Right hindlimb (tissue), 1 donor: ENCODE measurements at places on chromosomes 11 and 22.

DNA sequence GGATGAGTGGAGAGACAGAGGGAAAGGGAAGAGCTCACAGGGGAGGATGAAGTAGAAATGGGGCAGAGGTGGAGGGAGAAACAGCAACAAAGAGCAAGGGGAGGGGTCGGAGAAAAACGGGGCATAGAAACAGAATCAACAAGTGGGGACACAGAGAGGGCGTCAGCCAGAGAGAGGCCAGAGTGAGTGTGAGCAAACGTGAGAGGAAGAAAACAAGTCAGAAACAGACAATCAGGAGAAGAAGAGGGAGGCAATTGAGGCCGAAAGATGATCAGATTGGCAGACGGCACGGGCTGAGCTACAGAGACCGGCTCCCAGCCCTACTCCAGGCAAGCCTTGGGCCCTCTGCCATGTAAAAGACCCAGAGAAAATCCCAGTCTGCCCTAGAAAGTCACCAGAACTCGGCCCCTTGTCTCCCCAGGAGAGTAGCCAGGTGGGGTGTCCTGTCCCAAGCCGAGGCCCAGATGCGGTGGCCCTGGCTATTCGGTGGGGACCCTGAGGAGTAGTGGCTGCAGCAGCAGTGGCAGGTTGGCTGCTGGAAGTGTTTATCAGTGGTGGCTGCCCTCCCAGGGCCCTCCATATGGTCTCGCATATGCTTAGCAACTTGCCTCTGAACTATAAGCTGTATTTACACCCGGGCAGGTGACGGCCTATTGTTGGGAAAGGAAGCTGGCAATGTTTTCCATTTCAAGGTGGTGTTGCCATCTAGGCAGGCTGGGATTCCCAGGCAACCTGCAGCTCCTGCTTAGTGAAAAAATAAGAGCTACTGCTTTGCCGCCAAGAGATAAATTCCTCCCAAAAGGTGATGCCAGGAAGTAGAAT lies 14.8 kb upstream of the TSPAN18 start:
- DNase-seq: no peak

GRCh38 chr22:38284042-38284402 lies 11.2 kb upstream of the TMEM184B start:
- DNase-seq: peak; percentile 78

DNA sequence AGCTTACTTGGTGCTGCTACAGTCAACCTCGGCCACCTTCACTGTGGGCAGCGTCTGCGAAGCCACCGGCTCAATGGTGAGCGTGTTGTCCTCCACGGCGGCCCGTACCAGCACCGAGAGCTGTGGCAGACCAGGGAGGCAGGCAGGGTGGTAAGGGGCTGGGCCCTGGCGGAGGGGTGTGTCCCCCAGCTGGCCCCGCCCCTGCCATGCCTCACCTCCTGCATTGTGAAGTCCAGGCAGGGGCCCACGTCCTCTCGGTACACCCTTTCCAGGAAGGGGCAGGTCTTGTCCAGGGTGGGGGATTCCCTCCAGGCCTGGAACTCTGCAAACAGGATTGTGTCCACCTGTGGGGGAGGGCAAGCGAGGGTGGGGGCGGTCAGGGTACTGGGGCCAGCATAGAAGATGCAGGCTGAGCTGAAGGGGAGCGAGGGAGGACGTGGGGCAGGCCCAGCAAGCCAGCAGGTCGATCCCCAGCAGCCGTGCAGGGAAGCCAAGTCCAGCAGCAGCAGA lies 12.8 kb downstream of the RAB3IL1 start:
- no peak for DNase-seq

DNA sequence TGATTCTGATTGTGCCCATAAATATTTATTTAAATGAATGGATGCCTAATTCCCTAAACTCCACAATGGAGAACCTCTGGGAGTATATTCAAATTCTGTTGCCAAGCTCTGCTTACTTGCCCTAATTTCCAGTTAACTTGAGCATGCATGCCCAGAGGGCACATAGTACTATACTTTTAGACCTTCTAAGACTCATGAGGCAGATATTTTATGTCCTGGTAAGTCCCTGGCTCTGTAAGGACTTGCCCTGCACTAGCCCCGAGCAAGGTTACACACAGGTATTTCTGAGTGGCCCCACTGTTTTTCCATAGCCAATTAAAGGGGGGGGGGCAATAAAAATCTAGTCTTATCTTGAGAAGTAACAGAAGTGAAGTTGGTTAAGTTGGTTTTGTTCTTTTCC lies 21.1 kb upstream of the CAPRIN1 start:
- DNase-seq: no peak

DNA sequence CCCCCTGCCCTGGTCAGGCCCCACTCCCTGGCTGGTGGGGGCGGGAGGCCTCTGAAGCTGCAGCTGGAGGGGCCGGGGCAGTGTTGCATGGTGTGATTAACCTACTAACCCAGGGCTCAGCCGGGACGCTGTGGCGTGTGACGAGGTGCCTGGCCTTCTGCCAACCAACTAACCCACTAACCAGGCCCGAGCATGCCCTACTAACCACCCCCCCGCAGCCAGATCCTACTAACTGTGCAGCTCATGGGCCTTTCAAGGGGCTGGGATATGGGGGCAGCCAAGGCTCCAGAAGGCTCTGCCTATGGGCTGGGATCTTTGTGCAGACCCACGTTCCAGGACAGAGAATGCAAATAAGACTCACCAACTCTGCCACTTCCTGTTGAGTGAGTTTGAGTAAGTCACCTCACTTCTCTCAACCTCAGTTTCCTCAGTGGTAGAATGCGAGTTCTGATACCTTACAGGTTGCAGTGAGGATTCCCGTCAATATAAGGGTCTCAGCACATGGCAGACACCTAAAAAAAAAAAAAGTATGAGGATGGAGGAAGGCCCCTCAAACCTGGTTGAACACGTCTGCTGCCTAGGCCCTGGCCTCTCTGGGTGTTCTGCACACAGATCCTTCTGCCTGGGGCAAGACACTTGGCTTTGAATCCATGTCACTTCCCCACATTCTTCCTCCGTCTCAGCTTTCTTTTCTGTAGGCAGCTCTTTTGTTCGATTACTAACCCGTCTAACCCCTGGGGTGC lies 14.1 kb downstream of the MIAT start:
- no peak for DNase-seq

- no peak for DNase-seq
These were observed 2374.2 kb upstream of the RAG2 start for GRCh38 chr11:38972220-38972619.

GRCh38 chr11:127962416-127962815 lies 624.9 kb downstream of the ETS1 start:
- DNase-seq: no peak

GRCh38 chr11:17386331-17387084 lies 2.0 kb downstream of the KCNJ11 start:
- peak; percentile 58 for DNase-seq

DNA sequence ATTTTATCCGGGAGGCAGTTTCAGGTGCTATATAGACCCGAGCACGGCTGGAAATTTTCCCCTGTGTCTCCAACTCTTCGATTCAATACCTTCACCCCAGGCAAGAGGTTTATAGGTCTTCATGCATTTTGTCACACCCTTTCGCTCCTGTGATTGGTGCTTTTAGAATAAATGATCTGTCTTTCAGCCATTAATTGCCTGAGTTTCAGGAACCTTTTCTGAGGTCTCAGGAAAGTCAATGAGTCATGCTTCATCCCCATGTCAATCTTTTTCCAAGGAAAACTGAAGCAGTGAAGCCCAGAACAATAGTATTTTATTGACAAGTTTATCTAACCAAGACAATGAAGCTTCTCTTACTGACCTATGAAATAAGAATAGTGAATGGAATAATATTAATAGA lies 29.9 kb downstream of the FAM181B start:
- no peak for DNase-seq

GRCh38 chr22:34620832-34621231 lies 445.1 kb upstream of the ISX start:
- no peak for DNase-seq

DNA sequence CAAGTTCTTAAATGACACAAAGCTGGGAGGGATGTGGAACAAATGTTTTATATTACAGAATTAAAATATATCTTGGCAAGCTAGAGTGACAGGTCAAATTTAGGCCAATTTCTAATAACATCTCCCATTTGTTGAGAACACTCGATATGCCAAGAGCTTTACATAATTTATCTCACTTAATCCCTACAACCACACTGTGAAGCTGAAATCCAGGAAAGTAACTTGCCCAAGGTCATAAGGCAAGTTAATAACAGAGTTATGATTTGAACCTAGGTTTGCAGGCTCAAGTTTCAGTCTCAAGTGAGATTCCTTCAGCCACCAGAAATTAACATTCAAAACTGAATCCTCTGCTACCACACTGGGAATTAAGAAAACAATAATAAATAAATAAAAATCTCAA lies 38.3 kb downstream of the RAB30 start:
- DNase-seq: no peak

GRCh38 chr11:71486320-71486719 lies 33.3 kb downstream of the NADSYN1 start:
- no peak for DNase-seq

- DNase-seq: no peak
These were observed 14.1 kb downstream of the PTPRJ start for GRCh38 chr11:47994417-47994816.

DNA sequence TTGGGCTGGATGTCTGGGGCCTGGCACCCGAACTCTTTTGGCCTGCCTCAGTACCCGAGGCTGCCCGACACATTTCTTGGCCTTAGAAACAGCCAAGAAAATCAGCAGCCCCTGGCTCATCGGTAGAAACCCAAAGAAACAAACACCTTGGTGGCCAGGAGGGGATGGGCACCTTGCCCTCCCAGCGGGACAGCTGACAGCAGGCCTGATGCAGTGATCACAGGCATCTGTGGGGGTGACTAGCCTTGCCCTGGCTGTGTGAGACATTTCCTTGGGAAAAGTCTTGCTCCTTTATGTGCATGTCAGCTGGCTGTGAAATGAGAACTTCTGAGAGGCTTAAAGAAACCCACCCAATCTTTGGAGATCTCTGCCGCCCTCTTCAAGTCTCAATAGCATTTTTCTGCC lies 60.9 kb downstream of the SMIM38 start:
- peak; percentile 13 for DNase-seq

DNA sequence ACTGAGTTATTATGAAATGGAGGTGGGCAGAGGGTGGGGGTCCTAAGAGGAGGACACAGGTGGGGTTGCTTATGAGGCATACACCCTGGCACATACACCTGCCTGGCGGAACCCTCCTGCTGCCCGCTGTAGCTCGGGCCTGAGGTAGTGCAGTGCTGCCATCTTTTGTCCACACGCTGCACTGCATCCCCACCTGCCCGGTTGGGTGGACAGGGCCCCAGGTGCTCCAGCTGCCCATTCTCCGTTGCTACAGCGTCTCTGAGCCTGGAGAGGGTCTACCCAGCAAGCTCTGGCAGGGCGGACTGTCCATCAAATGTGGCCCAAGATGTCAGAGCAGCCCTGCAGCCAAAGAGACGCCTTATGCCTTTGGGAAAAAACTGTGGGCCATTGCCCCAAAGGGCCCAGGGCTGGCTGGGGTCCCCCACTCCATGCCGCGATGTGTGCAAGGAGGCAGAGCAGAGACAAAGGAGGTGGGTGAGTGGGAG lies 131.2 kb downstream of the BUD13 start:
- DNase-seq: peak; percentile 27

GRCh38 chr11:30917859-30918478 lies 331.8 kb upstream of the MPPED2 start:
- DNase-seq: peak; percentile 22

- no peak for DNase-seq
These were observed 306.4 kb downstream of the NXPE2 start for GRCh38 chr11:114984611-114985163.

DNA sequence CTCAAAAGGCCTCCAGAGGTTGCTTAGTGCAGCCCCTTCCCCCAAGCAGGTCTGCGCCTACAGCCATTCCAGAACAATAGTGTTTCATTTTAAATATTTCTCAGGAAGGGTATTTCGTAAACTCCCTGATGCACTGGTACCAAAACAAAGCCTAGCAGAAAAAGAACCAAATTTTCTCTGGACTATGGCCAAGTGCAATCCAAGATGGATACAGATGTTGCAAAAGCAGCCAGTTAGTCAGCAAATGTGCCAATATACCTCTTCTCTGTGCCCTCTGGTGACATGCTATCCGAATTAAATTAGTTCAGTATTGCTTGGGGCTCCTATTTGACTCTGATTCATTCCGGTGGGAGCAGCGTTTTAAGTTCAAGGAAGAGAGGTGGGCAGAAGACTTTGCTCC lies 247.8 kb downstream of the NTM start:
- no peak for DNase-seq

DNA sequence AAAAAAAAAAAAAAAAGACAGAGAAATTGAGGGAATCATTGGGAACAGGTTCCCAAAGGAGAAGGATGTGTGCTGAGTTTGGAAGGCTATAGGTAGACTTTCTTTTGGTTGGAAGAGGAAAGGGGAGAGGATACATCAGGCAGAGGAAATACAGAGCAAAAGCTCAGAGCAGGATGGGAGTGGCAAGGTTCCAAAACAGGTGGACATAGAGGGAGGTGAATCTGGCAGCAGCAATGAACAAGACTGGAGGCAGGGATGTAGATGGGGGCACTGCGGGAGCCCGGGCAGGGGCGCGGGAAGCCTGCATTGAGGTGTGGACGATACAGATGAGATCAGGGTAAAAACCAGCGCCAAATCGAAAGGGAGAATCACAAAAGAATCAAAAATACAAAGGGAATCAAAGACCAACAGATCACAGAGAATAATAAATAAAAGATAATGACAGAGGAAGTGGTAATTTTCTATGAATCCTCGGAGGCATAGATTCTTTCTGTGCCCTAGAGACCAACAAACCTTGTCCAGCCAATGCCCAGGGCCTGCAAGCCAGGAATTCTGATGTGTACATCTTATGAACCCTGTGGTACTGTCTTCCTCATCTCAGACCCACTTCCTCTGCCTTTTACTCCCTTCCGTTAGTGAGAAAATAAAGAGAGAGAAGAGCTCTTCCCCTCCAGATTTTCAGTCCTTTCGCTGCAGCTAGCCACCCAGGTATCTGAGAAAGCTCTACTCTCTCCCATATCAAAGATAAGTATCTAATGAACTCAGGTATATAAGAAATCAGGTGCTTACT lies 70.3 kb downstream of the SLC1A2 start:
- DNase-seq: no peak

- no peak for DNase-seq
These were observed 35.1 kb downstream of the HIPK3 start for GRCh38 chr11:33292311-33292710.

GRCh38 chr11:20459865-20460264 lies 72.3 kb downstream of the PRMT3 start:
- no peak for DNase-seq

- DNase-seq: no peak
These were observed 587 bp downstream of the MYRF start for GRCh38 chr11:61752925-61753521.

DNA sequence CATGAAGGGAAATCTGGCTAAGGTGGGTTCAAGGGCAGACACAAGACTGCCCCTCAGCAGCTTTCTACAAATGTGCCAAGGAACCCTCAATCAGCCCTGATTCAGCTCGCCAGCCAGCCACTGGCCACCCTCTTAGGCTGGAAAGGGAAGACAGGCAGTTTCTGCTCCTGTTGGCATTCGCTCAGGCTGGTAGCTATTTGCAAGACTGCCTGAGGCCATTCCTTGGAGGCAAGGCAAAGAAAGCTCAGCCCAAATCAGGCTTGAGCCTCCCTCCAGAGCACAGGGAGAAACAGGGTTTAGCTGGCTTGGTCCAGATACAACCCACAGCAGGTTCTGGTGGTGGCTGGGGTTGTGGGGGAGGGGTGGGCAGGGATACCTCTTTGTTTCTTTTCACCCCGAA lies 19.2 kb downstream of the TP53I11 start:
- DNase-seq: no peak
